ENCODE measurements at places on chromosomes 6 and 20. TPM values are rescaled to one million over a fixed set of nuclear protein-coding genes. Genes with fewer than 3 reads are reported as not detected.

GRCh38 chr6:99143108-99143861 lies 195.5 kb upstream of the FBXL4 start:
- DNase-seq: no peak

- DNase-seq: no peak
These were observed 86.8 kb downstream of the PPP1R14C start for GRCh38 chr6:150229436-150230163.

- no peak for DNase-seq
These were observed 14.6 kb upstream of the CCR6 start for GRCh38 chr6:167108278-167108677.

DNA sequence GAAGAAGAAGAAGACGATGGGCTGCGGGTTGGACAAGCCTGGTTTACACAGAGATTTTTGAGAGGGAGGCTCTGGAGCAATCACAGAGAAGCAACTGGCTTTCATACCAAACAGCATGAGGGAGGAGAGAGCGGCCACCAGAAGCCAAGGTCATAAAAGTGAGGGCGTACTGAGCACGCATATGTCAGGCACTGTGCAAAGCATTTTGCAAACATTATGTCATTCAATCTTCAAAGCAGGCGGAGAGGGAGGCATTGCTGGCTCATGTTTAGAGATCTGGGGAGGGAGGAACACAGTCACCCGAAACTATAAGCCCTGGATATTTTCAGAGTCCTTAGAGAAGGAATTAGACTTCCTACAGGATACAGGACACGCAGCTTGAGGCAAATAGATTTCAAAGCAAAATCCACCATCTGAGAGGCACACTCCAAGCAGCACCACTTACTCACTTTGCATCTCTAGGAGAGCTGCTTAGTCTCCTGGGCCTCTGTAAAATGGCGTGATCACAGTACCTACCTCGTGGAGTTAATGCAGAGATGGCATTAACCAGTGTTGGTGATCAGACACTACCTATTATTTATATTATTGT lies 24.6 kb downstream of the RAMACL start:
- no peak for DNase-seq

- no peak for DNase-seq
These were observed 59.0 kb downstream of the RIN2 start for GRCh38 chr20:19817017-19817416.

GRCh38 chr6:24936641-24937317 lies 1.0 kb upstream of the RIPOR2 start:
- no peak for DNase-seq

GRCh38 chr6:159919011-159919511 lies 28.3 kb downstream of the MAS1 start:
- no peak for DNase-seq

DNA sequence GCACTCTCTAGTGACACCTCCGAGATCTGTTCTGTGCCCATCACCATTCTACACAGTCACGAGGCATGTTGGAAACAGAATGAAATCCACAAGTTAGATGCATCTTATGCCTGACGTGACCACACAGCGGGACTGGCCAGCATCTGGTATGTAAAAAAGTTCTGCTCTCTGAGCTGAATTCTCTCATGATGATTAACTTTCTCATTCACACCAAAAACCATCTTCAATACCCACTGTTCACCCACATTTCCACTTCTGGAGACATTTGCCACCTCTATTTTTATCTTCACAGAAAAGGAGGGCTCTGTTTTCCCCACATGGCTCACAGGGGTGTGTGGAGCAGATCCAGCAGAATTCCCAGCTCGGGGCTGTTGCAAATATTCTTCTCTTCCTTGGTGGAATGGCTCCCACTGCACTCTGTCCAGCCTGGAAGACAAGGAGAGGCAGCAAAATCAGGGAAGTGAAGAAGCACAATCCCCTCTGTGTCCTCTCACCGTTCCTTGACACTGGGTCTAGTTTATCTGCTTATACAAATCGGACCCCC lies 303.4 kb downstream of the TAF4 start:
- DNase-seq: no peak

PLN gene
- total RNA-seq: 0.19 TPM

FAM209B gene
- 0.38 TPM for total RNA-seq

MEP1A gene
- total RNA-seq: 0.09 TPM

CENPQ gene
- total RNA-seq: 0.98 TPM

FBXO9 gene
- 48.0 TPM for total RNA-seq

FKBP5 gene
- 69.0 TPM for total RNA-seq

CLPSL1 gene
- 6.0 TPM for total RNA-seq
